ENCODE measurements at places on chromosomes 4 and X.

- no peak for DNase-seq
Observed at GRCh38 chrX:38651625-38652601, 90.6 kb downstream of the TSPAN7 start.

GRCh38 chr4:159197260-159197884, 94.5 kb downstream of the RAPGEF2 start:
- no peak for DNase-seq

DNA sequence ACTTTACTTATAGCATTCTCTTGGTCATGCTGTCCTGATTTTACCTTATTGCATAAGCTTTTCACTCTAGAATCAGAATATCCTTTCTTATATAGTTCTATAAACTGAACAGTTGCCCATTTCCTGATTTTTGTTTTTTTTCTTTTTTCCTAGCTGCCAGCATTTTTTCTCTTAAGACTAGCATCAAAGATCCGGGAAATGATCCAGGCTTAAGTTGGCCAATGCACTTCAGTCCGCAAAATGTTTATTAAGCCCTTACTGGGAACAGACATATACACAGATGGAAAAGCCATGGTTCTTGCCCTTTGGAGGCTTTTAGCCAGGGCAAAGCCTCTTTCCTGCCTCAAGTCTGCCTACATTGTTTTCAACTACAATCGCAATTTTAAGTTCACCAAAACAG, 10.1 kb upstream of the BMP2K start:
- no peak for DNase-seq

- DNase-seq, result no peak
Observed at GRCh38 chr4:188092824-188093223, 16.6 kb downstream of the TRIML2 start.

DNA sequence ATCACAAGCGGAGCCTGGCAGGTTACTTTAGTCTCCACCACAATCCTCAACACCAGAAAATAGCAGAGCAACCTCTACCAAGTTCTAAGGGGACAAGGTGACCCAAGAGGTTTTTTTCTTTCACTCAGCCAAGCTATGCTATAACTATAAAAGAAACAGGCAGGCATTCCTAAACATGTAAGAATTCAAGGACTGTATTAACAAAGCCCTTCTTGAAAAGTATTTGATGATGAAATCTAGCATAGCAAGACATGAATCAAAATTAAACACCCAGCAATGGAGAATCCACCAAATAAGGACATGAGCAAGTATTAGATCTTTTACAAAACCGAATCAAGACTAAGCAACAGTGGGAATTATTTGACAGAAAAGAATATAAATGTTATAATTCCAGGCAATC, 25.7 kb upstream of the C1QTNF7 start:
- no peak for DNase-seq

- no peak for DNase-seq
Observed at GRCh38 chr4:22062676-22063075, 114.1 kb upstream of the KCNIP4 start.

DNA sequence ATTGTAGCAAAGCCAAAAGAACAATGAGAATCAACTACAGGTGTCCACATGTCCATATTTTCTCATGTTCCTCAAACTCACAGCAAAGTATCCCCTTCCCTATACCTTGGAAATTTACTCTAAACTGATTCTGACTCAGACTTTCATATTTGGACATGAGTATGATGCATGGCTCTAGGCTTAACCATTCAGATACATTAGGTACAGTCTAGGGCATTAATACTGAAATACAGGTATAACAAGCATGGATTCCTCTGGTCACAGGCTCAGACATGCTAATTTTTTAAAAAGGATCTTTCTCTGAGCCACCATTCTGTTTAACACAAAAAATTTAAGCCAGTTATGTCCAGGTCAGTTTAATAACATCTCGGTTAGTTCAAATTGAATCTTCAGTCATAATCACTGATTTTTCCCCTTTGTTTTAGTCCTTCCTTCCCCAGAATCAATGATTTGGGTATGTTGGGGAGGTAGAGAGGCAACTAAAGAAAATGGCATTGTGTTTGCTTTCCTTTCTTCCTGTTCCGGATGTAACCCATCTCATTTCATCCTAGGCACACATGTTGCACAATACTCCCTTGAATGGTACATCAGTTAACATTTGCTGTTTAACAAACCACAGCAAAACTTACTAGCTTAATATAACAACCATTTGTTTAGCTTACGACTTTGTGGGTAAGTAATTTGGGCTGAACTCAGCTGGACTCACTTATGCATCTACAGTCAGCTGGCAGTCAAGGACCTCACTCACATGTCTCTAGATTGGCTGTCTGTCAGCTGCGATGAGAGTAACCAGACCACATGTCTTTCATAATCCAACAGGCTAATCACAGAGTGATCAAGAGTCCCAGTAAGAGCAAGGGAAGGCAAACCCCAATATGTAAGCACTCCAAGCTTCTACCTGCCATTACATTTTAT, 75.3 kb upstream of the GRIA3 start:
- no peak for DNase-seq

- DNase-seq, result no peak
Observed at GRCh38 chr4:173367946-173368345, 2.8 kb upstream of the SAP30 start.

DNA sequence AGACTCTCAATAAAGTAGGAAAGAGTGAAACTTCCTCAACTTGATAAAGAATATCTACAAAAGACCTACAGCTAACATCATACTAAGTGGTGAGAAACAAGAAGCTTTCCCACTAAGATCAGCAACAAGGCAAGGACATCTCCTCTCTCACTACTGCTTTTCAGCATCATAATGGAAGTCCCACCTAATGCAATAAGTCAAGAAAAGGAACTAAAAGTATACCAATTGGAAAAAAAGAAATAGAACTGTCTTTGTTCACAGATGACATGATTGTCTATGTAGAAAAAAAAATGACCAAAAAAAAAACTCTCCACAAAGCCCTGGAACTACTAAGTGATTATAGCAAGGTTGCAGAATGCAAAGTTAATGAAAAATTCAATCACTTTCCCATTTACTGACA, 25.1 kb upstream of the SH3RF1 start:
- no peak for DNase-seq

- DNase-seq, result no peak
Observed at GRCh38 chr4:107299646-107300045, 263.5 kb upstream of the DKK2 start.

- DNase-seq, result no peak
Observed at GRCh38 chrX:45172890-45173289, 27.8 kb downstream of the DIPK2B start.

DNA sequence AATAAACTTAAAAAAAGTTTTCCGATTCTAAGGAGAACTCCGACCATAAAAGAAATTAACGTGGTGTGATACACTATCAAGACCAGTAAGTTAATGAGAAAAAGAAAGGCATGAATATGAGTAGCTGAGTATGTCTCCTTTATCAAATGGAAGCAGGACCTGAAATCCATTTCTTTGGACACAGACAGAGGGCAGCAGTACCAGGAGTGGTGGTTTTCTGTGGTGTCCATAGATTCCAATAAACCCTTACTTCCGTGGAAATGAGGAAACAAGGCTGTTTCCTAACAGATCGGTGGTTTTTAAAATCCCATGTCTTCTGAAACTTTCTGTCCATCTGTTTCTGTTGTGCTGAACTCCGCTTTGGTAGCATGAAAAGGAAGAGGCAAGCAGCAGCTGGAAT, 128.5 kb upstream of the TSPAN5 start:
- no peak for DNase-seq

DNA sequence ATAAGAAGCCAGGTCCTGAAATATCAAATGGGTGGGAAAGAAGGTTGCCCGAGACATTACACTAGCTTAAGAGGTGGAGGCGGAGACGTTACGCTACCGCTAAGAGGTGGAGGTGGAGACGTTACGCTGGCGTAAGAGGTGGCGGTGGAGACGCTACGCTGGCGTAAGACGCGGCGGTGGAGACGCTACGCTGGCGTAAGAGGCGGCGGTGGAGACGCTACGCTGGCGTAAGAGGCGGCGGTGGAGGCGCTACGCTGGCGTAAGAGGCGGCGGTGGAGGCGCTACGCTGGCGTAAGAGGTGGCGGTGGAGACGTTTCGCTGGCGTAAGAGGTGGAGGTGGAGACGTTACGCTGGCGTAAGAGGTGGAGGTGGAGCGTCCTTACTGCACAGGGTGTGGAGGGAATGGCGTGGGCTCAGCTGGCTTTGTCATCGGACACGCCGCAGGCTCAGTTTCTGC, 12.8 kb downstream of the CYP4V2 start:
- DNase-seq, result no peak

- DNase-seq, result no peak
Observed at GRCh38 chr4:26124753-26125321, 196.0 kb upstream of the RBPJ start.

GRCh38 chr4:107709916-107710315, 10.1 kb downstream of the PAPSS1 start:
- no peak for DNase-seq

DNA sequence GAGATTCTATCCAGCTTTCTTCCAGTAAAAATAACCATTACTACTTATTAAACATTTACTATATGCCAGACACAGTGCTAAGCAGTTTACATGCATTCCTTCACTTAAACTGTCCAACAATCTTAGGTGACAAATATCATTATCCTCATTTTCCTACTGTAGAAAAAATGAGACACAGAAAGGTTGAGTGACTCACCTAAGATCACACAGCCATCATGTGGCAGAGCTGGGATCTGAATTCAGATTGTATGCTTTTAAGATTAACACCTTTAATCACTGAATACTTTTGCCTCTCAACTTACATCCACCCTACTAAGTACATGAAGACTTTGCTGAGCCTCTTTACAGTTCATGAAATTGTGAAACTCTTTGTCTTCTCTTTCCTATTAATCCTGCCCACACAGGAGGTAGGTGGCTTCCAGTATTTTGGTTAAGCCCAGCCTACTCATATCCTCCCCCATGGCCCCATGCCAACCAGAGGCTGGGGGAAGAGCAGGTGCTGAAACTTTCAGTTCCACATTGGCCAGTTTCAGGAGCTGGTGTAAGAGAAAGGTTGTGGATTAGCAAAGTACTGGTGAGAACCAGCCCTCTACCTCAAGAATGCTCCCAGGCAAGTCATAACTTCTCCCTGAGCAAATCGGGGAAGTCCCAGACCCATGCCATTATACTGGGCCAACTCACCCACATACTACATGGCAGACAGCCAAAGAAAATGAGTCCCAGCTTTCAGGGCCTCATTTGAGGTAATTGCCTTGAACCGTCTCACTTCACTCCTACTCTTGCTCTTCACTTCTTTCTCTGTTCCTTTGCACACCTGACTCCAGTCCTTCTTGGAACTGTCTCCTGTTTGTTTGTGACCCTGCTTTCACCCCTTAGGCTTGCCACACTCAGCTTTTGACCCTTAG, 211.1 kb downstream of the GUCY2F start:
- peak; percentile 7 for DNase-seq

DNA sequence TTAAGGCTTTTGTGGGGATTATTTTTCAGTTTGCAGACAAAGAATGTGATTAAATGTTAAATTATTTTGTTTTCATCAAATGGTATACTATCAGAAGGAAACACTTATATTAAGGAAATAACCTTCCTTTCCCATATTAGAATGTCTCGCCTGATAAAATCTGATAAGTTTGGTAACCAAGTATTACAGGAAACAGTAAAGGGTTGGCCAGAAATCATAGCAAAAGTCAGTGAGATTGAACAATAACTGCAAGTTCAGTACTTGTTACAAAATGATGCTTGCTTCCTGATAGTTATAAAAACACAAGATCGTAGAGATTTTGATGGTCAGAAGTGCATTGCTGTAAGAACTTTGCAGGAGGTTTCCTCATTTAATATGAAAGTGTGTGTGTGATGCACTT, 40.5 kb downstream of the FABP2 start:
- no peak for DNase-seq

DNA sequence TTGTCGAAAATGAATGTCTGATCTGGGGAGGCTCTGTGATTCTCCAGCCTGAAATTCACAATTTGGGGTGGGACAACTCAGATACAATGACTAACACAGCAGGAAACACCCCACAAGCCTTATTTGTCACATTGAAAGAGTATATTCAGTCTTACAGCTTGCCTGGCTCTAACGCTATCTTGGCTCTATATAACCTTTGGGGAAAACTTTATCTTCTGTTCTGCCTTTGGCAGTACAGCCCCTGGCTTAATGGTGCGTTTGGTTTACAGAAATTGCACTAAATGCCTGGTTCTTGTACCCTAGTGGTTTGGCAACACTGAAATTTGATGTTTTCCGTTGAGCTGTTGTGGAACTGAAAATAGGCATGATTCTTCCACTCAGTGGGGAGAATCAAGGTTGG, 178.1 kb upstream of the VEGFC start:
- DNase-seq, result no peak

DNA sequence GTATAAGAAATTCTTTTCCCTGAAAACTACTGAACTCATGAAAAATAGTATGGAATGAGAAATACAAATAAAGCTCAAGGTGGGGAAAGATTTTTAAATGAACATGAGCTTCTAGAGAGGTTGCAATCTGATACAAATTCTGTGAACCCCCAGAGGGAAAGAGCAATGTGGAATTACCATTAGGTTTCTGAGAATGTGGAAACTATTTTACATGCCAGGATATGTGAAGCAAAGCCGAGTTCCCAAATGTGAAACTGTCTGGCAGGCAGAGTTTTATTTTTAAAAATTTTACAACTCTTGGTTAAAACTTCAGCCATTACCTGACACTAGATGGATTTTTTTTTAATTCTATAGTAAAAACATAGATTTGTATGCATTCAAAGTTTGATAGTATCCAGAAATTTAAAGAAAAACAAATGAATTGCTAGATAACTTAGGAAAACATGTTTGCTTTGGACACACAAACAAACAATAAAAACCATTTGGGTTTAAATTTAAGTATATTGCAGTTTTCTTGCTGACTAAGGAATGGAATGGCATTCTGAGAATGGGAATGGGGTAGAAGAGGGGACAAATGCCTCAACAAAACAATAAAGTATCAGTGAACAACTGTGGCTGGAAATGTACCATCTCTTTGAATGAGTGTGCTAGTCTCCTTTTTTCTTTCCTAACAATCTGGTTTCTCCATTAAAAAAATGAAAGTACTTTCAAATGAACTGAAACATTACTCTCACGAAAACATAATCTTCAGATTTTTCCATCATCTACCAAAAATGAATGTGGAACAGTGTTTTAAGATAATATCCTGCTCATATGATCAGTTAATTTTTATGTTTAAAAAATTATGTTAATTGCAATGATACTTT, 99.6 kb downstream of the PCDH18 start:
- no peak for DNase-seq

- DNase-seq, result no peak
Observed at GRCh38 chrX:1424147-1424851, 28.4 kb downstream of the ASMTL start.

GRCh38 chr4:90128961-90129495, 1.8 kb downstream of the CCSER1 start:
- DNase-seq, result no peak

DNA sequence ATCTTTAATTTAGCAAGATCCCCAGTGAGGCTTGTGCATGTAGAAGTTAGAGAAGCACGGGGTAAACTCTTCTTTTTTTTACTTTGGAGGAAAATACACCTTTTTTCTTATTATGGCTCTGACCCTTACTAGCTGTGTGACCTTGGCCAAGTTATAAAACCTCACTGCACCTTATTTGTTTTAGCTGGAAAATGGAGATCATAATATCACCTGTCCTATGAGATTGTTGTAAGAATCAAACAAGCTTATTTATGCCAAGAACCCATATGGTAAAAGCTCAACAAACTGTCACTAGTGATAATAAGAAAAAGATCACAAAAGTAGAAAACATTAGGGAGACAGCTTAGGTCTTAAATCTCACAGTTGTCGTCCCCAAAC, 126.6 kb downstream of the PTTG2 start:
- no peak for DNase-seq

Measured in stimulated activated CD4-positive, alpha-beta T cell treated with anti-CD3 and anti-CD28 coated beads, TNF-alpha, amount 100 ng/mL, for 24 hours (primary cell).